ENCODE measurements at places on chromosomes 2 and 18. TPM values are rescaled to one million over a fixed set of nuclear protein-coding genes. Genes with fewer than 3 reads are reported as not detected.

DSG1 gene
- polyA plus RNA-seq: not detected

TAF1B gene
- 9.2 TPM for polyA plus RNA-seq

ARHGAP25 gene
- 43.0 TPM for polyA plus RNA-seq

DNA sequence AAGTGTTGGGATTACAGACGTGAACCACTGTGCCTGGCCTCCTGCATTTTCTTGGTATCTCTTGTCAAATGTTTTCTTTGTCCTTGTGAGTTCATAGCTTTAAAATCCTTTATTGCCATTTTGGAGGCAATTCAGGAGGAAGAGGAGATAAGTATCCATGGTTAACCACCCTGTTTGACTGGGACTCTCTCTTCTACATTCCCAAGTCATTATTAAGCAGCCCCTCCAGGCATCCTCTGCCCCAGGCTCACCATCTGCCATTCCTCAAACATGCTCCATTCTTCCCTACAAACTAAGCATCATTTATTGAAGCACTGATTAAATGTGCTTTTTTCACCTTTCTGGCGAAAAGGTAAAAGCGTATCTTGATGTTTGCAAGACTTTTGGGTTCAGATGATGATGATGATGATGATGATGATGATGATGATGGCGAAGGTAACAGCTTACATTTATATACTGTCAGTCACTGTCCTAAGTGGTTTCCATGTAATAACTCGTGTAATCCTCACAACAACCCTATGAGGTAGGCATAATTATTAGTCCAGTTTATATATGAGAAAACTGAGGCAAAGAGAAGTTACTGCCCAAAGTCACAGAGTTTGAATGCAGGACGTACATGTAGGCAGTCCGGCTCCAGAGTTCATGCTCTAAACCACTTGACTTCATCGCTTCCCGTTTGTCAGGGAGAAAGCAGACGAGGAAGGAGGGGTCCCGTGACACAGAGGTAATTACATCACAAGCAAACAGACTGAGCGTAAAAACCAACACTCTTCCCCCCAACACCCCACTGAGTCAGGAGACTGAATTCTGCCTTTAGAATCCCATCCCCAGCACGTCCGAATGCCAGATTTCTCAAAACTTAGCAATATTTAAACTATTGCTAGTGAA is 69.7 kb upstream of the ACKR3 start:
- no peak for DNase-seq

DNA sequence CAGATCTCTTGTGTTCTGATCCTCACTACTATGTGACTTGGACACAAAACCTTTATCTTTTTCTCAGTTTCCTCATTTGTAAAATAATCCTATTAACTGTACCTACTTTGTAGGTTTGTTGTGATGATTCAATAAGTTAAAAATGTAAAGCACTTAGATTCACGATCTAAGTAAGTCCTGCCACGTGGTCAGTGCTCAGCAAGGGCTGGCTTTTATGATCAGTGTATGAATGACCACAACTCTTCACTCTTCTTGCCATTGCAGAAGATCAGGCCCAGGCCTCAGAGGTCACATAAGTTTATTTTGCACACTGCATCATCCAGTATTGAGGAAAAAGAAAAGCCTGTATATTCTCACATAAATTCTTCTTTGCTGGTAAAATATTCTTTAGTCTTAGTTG is 1192.5 kb upstream of the ACVR2A start:
- no peak for DNase-seq

DNA sequence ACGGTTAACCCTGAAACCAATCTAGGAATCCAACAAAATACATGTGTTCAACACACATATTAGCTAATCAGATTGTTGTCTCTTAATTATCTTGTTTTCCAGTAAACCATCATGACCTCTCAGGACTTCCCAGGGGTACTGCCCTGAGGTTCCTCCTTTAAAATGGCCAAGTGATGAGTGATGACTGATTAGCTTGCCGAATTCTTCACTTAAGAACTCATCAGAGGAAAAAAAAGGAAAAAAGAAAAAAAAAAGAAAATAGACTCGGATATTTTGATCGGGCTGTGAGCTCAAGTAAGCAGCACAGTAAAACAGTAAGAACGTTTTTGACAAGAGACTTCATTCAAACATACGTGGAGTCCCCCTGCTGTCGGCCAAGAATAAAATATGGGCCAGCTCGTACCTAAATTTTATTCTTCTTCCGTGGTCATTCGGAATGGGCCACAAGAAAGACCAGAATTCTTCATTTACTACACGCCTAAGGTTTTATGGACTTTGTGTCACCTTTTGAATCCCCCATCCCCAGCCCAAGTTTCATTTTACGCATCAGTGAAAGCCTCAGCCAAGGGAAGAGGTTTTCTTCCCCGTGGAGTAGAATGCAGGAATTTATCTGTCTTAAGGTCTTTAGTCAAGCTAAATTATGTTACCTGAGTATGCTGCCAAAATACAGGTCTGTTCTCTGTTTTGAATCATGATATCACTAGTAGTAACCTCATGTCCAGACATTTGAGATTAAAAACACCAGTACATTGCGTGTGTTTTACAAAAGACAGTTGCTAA is 40.5 kb downstream of the COLEC12 start:
- DNase-seq: no peak

DNA sequence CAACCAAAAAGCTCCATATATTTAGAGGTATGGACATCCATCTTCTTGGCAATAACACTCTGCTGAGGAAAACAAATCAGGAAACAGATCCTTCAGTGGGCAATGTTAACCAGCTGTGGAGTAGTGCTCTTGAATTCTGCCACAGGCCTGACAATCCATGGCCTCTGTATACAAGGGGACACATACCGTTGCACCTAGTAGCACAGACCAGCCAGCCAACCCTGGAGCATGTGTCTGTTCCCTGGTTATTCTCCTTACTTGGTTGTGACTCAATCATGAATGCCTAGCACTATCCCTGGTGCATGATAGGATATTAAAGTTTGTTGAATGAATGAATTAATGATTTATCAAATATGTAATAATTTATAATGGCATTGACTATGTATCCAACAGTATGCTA is 261.4 kb upstream of the MGAT5 start:
- no peak for DNase-seq

DNA sequence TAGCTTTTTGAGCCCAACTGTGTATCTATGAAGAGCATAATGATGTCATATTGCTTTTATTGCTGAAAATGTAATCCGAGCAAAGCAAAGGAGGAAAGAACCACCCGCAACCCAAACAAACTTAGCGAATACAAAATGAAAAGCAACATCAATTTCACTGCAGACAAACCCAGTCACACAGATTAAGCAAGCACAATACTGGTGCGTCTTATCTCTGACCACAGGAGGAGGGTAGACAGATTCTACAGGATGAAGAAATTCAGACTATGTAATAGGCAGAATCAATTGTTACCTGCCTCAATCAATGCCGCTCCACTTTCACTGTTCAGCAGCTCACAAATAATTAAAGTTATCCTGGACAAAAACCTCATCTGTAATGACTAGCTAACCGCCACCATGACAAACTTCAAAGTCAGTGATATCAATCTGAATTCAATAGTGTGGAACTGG is 115.5 kb upstream of the SP3 start:
- no peak for DNase-seq

All from lung (tissue), 17 donors.